Mesenchymal stem cell (in vitro differentiated cells and primary cell): ENCODE measurements at places on chromosomes 13 and 19.

GRCh38 chr13:56615572-56615971 lies 525.1 kb upstream of the PRR20A start:
- no peak for DNase-seq
- H3K27ac ChIP-seq: no peak overlapping the region

GRCh38 chr19:46196410-46197124 lies 33.0 kb upstream of the IGFL1 start:
- H3K27ac ChIP-seq: no peak overlapping the region
- no peaks in the 10 kb centered on the region for H3K36me3 ChIP-seq
- H3K27me3 ChIP-seq: peaks cover 76% of the 10 kb centered on the region
- no peak overlapping the region for H3K4me3 ChIP-seq

DNA sequence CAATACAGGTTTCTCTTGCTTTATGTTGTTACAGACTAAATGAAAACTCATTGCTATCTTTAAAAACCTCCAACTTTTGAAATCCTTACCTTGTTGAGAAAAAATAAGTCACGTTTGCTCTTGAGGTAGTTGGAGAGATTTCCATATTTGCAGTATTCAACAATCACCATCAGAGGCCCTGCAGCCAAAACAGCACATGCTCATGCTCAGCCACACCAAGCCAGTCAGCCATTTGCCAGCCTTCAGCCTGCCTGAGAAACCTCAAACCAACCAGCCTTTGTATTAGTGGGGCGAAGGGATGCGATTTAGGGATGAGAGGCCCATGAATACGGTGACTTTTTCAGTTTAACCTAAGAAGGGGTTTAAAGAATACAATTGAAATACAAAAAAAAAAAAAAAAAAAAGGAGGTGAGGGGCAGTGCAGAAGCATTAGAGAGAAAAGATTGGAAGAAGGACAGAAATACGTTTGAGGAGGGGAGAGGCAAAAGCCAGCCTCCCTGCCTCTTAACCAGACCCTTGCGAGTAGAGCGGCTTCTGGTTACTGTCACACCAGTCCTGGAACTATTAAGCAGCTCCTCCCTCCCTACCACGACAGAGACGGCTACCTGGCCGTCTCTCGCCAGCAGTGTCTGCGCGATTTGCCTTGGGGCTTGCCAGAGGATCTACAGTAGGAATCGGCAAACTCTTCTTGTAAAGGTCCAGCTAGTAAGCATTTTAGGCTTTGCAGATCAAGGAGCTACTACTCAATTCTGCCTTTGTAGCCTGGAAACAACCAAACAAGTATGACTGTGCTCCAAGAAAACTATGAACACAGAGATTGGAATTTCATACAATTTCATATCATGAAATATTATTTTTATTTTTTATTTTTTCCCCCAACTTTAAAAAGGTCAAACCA lies 167.3 kb downstream of the FLT1 start:
- no peaks in the 10 kb centered on the region for H3K36me3 ChIP-seq
- no peaks in the 10 kb centered on the region for H3K27me3 ChIP-seq
- peaks cover 8% of the 10 kb centered on the region for H3K4me1 ChIP-seq
- no peak for DNase-seq
- H3K4me3 ChIP-seq: no peak overlapping the region
- no peak overlapping the region for H3K27ac ChIP-seq

GRCh38 chr19:47518139-47518538 lies 3.3 kb upstream of the NAPA start:
- H3K4me3 ChIP-seq: no peak overlapping the region
- peaks cover 16% of the 10 kb centered on the region for H3K27me3 ChIP-seq
- peaks cover 10% of the 10 kb centered on the region for H3K4me1 ChIP-seq
- DNase-seq: no peak

- DNase-seq: no peak
- no peak overlapping the region for H3K27ac ChIP-seq
- H3K4me3 ChIP-seq: no peak overlapping the region
- H3K36me3 ChIP-seq: no peaks in the 10 kb centered on the region
These were observed 34.7 kb upstream of the DOCK9 start for GRCh38 chr13:99012539-99012938.

DNA sequence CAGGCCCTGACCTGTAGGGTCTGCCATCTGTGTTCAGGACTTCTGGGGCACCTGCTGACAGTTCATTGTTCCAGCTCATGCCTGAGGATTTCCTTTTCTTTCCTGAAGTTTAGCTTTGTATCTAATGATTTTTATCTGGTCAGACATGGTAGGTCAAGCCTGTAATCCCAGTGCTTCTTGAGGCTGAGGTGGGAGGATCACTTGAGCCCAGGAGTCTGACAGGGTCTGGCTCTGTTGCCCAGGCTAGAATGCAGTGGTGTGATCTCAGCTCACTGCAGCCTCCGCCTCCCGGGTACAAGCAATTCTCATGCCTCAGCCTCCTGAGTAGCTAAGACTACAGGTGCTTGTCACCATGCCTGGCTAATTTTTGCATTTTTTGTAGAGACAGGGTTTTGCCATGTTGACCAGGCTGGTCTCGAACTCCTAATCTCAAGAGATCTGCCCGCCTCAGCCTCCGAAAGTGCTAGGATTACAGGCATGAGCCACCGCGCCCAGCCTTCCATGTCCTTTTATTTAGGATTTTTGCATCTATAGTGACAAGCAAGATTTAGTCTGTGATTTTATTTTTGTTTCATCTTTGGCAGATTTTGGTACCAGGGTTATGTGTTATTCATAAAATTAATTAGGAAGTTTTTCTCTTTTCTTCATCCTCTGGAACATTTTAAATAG lies 33.2 kb downstream of the CHST8 start:
- H3K4me3 ChIP-seq: no peak overlapping the region
- H3K4me1 ChIP-seq: no peaks in the 10 kb centered on the region
- no peak overlapping the region for H3K27ac ChIP-seq
- H3K36me3 ChIP-seq: no peaks in the 10 kb centered on the region
- DNase-seq: no peak

DNA sequence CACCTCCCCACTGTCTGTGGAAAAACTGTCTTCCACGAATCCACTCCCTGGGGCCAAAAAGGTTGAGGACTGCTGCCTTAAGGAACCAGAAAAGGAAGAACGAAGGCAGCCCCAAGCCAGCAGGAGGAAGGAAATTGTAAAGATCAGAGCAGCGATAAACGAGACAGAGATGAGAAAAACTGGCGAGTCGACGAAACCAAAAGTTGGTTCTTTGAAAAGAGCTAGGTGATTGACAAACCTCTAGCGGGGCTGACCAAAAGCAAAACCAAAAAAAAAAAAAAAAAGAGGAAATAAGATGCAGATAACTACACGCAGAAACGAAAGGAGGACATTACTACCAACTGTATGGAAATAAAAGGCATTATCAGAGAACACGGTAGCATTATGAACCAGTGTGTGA lies 76.9 kb downstream of the GADD45B start:
- no peak overlapping the region for H3K4me3 ChIP-seq
- no peak overlapping the region for H3K27ac ChIP-seq
- H3K36me3 ChIP-seq: no peaks in the 10 kb centered on the region
- peaks cover 5% of the 10 kb centered on the region for H3K27me3 ChIP-seq
- peak; percentile 65 for DNase-seq
- H3K4me1 ChIP-seq: peaks cover 21% of the 10 kb centered on the region

DNA sequence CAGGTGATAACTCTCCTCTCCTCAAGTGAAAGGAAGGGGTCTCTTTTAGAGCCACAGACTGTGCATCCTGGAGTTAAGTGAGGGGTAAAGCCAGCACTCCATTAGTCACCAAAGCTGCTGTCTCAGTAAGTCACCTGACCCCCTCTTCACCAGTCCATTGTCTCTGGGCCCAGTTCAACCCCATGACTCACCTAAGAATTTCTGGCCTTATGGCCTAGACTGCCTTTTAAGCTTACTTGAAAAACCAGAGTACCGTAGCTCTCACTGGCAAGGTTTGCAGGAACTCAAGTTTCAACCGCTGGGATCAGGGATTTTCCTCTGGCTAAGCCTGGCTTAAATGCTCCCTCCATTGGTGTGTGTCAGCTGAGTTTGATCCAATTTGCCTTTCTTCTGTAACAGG lies 23.4 kb upstream of the EID2 start:
- H3K27ac ChIP-seq: no peak overlapping the region
- no peak overlapping the region for H3K4me3 ChIP-seq
- H3K36me3 ChIP-seq: no peaks in the 10 kb centered on the region

- peaks cover 71% of the 10 kb centered on the region for H3K36me3 ChIP-seq
- H3K4me3 ChIP-seq: no peak overlapping the region
- no peaks in the 10 kb centered on the region for H3K27me3 ChIP-seq
- peaks cover 5% of the 10 kb centered on the region for H3K4me1 ChIP-seq
- H3K27ac ChIP-seq: no peak overlapping the region
These were observed 13.0 kb downstream of the ARHGEF1 start for GRCh38 chr19:41895745-41896580.

DNA sequence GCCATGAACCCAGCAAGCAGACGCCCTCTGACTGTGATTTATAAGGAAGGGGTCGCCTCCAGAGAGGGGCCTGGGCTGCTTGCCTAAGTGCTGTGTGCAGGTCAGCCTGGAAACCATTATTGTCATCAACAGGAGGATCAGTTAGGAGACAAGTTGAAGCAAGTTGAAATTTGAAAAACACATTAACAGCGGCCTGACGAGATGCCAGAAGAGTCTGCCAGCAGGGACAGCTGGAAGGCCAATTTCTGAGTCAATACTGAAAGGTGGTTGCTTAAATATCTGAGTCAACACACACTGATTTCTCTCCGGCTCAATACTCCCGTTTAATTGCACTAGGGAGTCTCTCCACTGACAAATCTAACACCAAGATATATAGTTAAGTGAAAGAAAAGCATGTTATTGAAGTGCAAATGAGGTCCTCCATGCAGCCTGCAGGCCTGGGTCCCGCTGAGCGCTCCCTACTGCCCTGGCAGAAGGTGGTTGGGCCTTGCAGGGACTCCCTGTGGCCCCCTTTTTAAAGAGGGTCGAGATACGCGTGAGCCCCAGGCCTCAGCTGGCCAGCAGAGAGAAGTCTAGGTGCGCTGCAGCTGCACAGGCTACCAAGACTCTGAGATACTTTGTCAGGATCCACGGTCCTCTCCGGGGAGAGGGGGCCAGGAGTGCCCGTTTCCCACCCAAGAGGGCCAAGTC lies 91.1 kb downstream of the RNASEH2B start:
- no peak overlapping the region for H3K27ac ChIP-seq
- no peak overlapping the region for H3K4me3 ChIP-seq
- H3K27me3 ChIP-seq: peaks cover 43% of the 10 kb centered on the region
- peaks cover 2% of the 10 kb centered on the region for H3K4me1 ChIP-seq
- no peaks in the 10 kb centered on the region for H3K36me3 ChIP-seq

DNA sequence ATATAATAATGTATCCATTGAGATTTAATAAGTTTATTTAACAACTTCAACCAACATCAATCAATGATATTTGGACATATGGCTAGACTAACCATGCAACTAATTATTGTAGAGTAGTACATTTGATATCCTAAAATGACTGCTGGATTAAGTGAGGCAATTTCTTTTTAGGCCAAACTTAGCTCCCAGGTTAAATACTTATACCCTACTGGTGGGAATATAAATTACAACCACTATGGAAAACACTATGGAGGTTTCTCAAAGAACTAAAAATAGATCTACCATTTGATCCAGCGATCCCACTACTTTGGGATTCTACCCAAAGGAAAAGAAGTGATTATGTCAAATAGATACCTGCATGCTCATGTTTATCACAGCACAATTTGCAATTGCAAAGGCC lies 345.8 kb downstream of the RBM26 start:
- H3K27ac ChIP-seq: no peak overlapping the region
- no peak for DNase-seq
- H3K36me3 ChIP-seq: no peaks in the 10 kb centered on the region
- H3K4me3 ChIP-seq: no peak overlapping the region
- H3K27me3 ChIP-seq: no peaks in the 10 kb centered on the region
- no peaks in the 10 kb centered on the region for H3K4me1 ChIP-seq

- no peaks in the 10 kb centered on the region for H3K36me3 ChIP-seq
- no peak overlapping the region for H3K4me3 ChIP-seq
- H3K27ac ChIP-seq: no peak overlapping the region
- H3K27me3 ChIP-seq: no peaks in the 10 kb centered on the region
- no peaks in the 10 kb centered on the region for H3K4me1 ChIP-seq
- DNase-seq: no peak
These were observed 489.1 kb downstream of the MYO16 start for GRCh38 chr13:109118521-109118920.

GRCh38 chr19:10393137-10393536 lies 10.2 kb downstream of the CDC37 start:
- H3K4me1 ChIP-seq: no peaks in the 10 kb centered on the region
- no peak overlapping the region for H3K4me3 ChIP-seq
- no peak overlapping the region for H3K27ac ChIP-seq
- H3K36me3 ChIP-seq: peaks cover 58% of the 10 kb centered on the region
- H3K27me3 ChIP-seq: no peaks in the 10 kb centered on the region

DNA sequence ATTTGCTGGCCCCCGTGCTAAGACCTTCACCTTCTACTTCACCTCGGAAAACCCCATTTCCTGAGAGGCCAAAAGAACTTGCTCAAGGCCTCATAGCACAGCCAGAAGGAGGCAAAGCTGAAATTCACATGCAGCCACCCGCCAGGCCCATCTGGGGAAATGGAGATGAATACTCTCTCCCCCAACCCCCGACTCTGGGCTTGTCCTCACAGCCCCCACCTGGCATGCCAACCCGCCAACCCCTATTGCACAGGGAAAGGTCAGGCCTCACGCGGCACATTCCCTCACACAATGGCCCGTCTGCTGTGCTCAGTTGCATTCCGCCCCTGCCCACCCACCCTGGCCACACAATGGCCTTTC lies 3.2 kb downstream of the PRX start:
- no peak for DNase-seq
- no peaks in the 10 kb centered on the region for H3K36me3 ChIP-seq
- peaks cover 3% of the 10 kb centered on the region for H3K27me3 ChIP-seq

DNA sequence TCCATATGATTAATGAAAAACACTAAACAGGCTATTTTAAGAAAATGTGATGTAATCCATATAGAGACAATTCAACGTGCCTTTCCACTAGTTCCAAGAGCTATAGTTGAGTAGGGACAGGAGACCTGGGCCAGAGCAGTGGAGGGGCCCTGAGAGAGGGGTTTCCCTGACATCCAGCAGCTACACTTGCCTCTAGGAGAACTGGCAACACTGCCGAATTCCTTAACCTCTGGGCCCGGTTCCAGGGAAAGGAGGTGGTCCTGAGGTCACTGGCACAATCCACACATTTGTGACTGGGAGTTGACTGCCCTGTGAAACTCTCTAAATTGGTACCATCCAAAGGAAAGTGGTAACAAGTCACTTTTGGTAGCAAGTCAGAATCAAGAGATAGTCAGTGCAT lies 264.4 kb downstream of the DCLK1 start:
- no peaks in the 10 kb centered on the region for H3K27me3 ChIP-seq
- peaks cover 1% of the 10 kb centered on the region for H3K4me1 ChIP-seq
- no peak for DNase-seq
- H3K4me3 ChIP-seq: no peak overlapping the region
- peaks cover 33% of the 10 kb centered on the region for H3K36me3 ChIP-seq

GRCh38 chr19:19777692-19778091 lies 43.9 kb downstream of the ZNF506 start:
- no peak overlapping the region for H3K27ac ChIP-seq
- no peaks in the 10 kb centered on the region for H3K4me1 ChIP-seq
- H3K36me3 ChIP-seq: peaks cover 13% of the 10 kb centered on the region
- H3K4me3 ChIP-seq: no peak overlapping the region

DNA sequence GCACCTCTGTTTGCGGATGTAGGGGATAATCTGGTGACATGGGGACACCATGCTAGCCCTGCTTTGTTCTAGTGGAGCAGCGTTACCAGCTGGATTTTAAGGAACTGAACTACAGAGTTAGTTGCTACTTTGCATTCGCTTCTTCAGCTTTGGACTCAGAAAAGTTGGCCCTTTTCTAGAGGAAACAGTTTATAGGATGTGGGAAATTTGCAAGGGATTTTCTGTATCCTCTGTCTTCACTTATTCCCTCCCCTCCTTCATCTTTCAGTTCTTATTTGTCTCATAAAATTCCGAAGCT lies 2.1 kb downstream of the GATAD2A start:
- no peaks in the 10 kb centered on the region for H3K36me3 ChIP-seq
- no peaks in the 10 kb centered on the region for H3K27me3 ChIP-seq
- no peak overlapping the region for H3K27ac ChIP-seq
- DNase-seq: no peak
- H3K4me1 ChIP-seq: peaks cover 21% of the 10 kb centered on the region
